ENCODE measurements at places on chromosomes 3 and 15.

DNA sequence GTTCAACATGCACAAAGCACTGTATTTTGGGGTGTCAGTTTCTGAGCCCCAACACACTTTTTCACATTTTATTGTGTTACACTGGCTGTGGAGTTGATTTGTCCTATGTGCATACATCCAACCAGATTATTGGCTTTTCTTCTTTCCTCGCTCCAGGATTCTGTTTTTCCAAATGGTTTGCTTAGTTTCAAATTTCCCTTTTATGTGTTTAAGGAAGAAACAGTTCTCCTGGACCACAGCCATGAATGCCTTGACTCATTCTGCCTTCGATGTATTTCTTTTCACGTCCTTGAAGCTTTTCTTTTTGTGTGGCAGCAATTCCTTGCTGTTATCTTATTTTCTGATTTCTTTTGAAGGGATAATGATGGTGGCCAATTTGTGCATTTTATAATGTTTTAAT is 53.8 kb downstream of the CACNA2D3 start:
- DNase-seq, result no peak

- DNase-seq, result no peak
These were observed 29.9 kb downstream of the RASGRP1 start for GRCh38 chr15:38534691-38535090.

- DNase-seq, result no peak
These were observed 32.4 kb downstream of the POC1A start for GRCh38 chr3:52121813-52122212.

- no peak for DNase-seq
These were observed 177.7 kb upstream of the MCTP2 start for GRCh38 chr15:94053626-94054025.

- DNase-seq, result no peak
These were observed 1.8 kb upstream of the TGFBR2 start for GRCh38 chr3:30604558-30604957.

DNA sequence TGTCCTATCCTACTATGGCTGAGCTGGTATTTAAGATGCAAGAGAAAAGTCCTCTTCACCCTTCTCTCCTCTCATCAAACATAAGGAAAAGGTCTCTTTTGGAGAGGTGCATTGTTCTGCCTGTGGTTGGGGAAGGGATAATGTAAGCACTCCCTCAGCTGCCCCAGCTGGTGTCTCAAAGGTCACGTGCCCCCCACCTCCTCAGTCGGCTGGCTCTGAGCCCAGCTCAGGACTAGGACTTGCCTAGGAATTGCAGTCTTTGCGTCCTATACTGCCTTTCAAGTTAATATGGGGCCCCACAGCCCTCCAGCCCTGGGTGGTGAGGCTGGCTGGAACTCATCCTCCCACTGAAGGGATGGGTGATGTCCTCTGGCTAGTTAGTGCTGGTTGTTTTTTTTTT is 29.7 kb downstream of the OR4F15 start:
- DNase-seq, result no peak

DNA sequence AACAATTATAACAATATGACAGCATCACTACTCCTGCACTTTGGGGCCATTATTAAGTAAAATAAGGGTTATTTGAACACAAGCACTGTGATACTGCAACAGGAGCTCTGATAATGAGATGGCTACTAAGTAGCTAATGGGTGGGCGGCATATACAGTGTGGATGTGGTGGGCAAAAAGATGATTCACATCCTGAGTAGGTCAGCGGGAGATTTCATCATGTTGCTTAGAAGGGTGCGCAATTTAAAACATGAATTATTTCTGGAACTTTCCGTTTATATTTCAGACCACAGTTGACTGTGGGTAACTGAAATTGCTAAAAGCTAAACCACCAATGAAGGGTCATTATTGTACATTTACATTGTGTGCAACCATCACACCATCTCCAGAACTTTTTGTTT is 42.3 kb downstream of the FBXO22 start:
- DNase-seq, result no peak

DNA sequence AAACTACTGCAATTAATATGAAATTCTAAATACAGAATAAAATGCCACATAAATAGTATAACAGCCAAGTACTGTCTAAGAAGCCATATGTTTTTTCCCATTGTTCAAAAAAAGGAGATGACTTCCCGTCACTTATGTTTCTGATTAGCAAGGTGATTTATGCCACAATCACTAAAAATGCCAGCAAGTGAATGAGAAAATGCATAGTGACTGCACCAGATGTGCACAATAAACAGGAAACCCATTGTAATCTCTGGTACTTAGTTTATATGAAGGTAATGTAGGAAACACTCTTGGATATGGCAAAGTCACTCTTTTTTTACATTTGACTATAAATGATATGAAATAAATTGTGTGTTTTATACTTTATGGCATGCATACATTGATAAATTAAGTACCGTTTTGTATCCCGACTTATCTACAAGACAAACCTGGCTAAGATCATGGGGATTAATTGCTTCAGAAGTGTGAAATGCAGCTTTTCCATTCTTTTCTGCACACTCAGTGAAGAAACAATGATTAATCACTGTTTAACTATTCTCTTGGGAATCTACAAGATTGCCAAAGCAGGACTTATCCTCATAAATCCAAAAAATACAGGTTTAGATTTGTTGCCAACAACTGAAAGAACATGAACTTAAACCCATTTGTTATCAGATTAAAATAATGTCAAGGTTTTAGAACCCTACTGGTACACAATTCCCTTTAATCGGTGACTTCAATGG is 164.5 kb downstream of the TBC1D5 start:
- no peak for DNase-seq

- DNase-seq, result no peak
These were observed 55.4 kb downstream of the LIPC start for GRCh38 chr15:58487041-58487723.

Data from stimulated activated CD8-positive, alpha-beta memory T cell treated with anti-CD3 and anti-CD28 coated beads, Interleukin-2, amount 100 ng/mL, for 48 hours (primary cell).